ENCODE measurements at places on chromosomes 3 and 15.

DNA sequence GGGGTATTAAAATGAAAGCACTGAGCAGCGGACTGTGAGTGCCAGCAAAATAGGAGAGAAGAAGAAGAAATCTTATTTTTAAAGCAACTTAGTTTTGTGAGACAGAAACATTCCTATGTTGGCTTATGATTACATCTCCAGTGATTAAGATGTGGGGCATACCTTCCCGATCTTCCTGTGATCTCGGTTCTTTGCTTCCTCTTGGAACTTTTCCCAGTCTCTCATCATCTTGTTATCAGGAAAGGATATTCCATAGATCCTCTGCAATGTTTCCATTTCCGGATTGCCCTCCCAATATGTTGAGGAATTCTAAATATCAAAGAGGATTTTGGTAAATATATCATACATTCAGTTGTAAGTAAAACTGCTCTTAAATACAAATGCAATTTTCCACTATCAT is 22.2 kb downstream of the TARS3 start:
- no peak for DNase-seq

GRCh38 chr3:13073326-13074005 is at the start of gene IQSEC1:
TSS of gene IQSEC1 (minus strand) at chr3:13073429. CDS start at chr3:13073014, 415 bp downstream.
- no peak for DNase-seq

DNA sequence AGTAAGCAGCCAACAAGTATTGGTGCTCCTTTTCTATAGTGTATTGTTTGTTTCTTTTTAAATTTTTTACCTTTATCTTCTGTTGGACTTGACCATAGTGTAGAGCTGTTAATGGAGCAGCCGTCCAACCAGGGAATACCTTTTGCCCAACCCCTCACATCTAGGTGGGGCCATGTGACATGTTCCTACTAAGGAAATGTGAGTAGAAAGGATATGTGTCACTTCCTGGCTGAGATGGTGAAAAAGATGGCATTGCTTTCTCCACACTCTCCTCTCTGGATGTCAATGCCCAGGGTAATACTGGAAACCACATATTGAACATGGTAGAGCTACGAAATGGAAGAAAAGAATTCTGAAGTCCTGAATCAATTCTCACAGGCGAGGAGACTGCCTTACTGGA is 218.8 kb downstream of the TBL1XR1 start:
- no peak for DNase-seq

- DNase-seq = no peak
Measured at GRCh38 chr3:56682462-56683121, 473 bp downstream of the TASOR start.

GRCh38 chr3:61221759-61222362 is 29.4 kb downstream of the FHIT start:
- no peak for DNase-seq

- DNase-seq = no peak
Measured at GRCh38 chr3:177294221-177294620, 96.9 kb upstream of the TBL1XR1 start.

GRCh38 chr3:134085034-134085775 is 55.5 kb upstream of the SLCO2A1 start:
- DNase-seq = no peak

GRCh38 chr3:69868841-69869420 is 129.7 kb downstream of the MITF start:
- DNase-seq = no peak

DNA sequence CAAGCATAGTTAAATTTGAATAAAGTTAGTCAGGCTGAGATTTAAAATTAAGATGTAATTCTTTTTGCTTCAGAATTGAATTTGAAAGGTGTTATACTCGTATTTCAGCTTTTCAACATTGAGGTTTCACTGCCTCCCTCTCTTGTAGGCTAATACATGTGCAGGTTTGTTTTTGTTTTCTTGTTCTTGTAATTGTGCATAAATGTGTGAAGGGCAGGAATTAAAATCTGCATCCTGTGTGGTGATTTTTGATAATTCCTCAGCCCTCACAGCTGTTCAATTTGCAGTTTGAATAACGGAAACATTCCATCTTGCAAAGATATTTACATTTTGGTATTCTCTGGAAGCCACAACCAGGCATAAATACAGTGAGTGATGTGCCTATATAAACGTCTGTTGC is 24.9 kb upstream of the PLSCR1 start:
- no peak for DNase-seq

GRCh38 chr3:10957976-10958749 is 34.4 kb upstream of the SLC6A1 start:
- no peak for DNase-seq

DNA sequence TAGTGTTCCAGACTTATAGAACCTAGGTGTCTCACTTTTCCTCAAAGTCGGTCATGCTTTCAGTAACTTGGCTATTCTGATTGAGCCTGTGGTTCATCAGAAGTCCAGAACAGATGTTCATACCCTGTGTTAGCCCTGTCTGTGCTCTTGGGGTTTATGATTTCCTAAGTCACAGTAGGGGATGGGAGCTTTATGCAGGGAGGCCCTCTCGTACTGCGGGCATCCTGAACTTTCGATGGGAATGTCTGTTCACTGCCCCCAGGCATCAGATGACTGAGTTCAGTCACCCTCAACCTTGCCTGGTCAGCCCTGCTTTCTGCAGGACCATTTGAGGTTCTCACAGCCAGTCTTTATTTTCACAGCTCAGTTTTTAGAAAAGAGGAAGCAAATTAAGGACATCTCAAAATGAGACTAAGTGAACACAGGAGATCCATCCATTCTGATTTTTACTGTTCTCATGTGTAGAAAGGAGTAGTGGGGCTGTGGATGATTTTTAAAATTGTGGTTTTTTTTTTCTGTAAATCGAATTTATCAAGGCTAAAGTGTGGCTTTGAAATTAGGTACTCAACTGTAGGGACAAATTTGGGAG is 71.3 kb downstream of the CMTM8 start:
- DNase-seq = no peak

- DNase-seq = no peak
Measured at GRCh38 chr3:71510510-71510909, 73.0 kb downstream of the FOXP1 start.

DNA sequence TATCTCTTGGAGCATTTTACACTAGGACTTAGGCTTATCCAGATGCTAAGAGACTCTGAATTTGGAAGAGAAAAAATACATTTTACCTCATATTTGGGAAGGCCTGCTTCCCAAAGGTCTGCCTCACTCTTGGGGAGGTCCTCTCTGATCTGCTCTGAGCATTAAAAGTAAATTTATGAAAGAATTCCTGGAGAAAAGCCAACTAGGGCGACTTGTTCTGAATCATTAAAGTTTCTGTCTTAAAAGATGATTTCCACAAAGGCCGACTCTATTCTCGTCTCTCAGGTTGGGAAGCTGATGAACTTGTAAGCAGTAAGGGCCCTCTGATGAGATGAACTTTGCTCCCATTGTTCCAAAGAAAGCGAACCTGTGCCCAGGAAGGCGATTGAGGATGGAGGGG is 48.7 kb upstream of the HES1 start:
- no peak for DNase-seq

DNA sequence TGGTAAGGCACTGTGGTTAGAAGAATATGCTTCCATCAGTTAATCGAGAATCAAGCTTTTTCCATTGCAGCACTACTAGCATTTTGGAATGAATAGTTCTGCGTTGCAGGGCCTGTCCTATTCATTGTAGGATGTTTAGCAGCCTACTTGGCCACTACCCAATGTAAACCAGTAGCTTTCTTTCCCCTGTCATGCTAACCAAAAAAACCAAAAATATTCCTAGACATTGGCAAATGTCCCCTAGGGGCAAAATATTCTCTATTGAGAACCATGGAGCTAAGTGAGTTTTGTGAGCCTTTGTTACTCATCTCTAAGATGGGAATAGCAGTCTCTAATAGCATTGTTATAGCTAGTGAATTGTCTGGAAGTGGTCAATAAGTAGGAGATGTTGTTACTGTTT is 187.2 kb downstream of the CADPS start:
- no peak for DNase-seq

GRCh38 chr3:67384760-67385397 is 269.5 kb downstream of the SUCLG2 start:
- peak; percentile 23 for DNase-seq

GRCh38 chr3:128409624-128410581 is 56.8 kb downstream of the DNAJB8 start:
- no peak for DNase-seq

DNA sequence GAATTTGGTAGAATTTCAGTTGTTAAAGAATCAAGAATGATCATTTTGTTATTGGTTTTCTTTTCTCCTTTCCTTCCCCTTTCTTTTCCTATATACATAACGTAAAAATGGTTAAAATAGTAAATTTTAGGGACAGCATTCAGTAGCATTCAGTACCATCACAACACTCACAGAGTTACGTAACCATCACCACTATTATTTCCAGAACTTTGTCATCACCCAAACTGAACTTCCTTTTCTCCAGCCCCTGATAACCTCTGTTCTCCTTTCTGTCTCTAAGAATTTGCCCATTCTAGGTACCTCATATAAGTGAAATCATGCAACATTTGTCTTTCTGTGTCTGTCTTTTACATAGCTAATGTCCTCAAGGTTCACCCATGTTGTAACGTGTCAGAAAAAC is 165.3 kb downstream of the AKAP13 start:
- no peak for DNase-seq

DNA sequence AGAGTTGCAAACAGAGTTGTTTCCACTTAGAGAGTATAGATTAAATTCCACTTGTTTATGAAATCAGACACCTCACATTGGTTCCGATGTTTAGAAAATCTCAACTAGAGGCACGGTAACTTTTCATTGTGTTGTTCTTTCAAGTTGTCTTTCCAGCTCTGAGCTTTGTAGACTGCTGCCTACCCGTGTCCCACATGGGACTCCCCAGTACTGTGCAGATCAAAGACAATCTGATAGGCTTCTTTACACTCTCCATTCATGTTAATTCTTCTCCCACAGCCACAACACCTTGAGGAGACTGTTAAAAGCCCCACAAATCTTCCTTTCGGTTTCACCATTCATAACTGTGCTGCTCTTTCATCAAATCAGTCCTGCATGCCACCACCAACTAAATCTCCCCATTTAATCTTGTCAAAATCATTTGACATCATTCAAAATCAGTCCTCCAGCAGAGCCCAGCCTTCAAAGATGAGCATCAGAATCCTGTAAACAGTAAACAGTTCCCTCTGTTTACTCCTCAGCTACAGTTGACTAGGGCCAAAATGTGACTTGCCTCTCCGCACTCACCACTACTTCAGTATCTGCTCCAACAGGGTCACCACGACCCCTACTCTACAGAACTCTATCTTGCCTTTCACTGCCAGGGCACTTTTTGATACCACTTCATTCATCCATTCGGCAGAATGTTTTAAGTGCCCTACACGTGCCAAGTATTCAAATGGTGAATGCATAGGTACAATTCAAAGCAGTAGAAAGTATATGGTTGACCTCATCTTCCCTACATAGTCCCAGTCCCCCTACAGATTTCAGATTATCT is 8.3 kb downstream of the ANXA2 start:
- no peak for DNase-seq

DNA sequence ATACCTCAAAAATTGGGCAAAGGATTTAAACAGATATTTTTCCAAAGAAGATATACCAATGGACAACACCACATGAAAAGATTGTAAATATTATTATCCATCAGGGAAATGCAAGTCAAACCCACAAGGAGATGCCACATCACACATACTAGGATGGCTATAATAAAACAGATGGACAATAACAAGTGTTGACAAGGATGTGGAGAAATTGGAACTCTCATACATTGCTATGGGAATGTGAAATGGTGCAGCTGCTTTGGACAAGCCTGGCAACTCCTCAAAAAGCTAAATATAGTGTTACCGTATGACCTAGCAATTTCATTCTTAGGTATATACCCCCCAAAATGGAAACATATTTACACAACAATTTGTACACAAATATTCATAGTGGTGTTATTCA is 59.3 kb downstream of the PPCDC start:
- no peak for DNase-seq

DNA sequence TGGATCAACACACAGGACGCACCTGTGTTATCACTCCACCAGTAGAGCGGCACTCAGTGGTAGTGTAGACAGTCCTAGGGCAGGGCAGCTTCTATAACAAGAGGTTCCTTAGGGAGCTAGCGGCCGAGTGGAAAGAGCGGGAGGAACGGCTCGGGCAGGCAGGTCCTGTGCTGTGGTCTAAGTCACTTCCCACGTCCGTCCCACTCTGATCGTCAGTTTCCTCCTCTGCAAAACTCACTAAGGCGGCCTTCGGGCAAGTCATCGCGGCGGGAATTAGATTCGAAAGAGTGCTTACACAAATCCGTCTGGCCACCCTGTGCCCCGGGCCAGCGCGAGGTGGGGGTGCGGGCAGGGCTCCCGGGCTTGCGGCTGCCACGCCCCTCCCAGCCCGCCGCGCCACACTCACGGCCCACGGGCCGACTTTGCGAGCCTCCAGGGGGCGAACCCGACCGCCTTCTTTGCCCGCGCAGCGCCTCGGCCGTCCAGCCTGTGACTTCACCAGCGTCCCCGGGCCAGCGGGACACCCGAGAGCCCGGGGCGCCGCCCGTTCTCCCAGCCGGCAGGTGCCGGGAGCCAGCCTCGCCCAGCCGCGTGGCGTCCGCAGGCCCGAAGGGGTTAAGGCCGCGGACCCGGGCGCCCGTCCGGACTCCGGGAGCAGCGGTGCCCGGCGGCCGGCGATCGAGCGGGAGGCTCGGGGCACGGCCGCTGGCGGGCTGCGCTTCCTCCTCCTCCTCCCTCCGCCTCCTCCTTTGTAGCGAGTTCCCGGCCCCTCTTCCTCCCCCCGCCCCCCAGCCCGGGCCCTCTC is 416 bp upstream of the CORO2B start:
- no peak for DNase-seq

DNA sequence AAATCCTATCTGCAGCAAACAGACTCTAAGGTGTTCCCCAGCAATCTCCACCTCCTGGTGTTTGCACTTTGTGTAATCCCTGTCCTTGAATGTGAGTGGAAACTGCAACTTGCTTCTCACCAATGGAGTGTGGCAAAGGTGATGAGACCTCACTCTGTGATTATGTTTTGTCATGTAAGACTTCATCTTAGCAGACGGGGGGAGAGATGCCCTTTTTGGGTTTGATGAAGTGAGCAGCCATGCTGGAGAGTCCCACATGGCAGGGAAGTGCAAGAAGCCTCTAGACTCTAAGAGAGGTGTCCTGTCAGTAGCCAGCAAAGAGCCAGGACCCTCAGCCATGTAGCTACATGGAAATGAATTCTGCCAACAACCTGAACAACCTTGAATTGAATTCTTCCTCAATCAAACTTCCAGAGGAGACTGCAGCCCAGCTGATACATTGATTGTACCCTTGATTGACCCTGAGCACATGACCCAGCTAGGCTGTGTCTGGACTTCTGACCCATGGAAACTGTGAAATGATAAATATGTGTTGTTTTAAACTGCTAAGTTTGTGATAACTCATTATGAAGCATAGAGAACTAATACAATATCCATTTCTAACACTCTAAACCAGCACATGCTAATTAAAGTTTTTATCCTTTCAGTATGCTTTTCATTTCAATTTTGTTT is 71.4 kb upstream of the RASGRF1 start:
- no peak for DNase-seq

- DNase-seq = no peak
Measured at GRCh38 chr15:43939070-43939469, 112.3 kb downstream of the WDR76 start.

- no peak for DNase-seq
Measured at GRCh38 chr3:30551927-30552326, 54.5 kb upstream of the TGFBR2 start.
